ENCODE measurements at places on chromosomes 1 and 21. TPM values are rescaled to one million over a fixed set of nuclear protein-coding genes. Genes with fewer than 3 reads are reported as not detected.

The OR2L5 gene
- not detected for total RNA-seq

The OR2AK2 gene
- not detected for total RNA-seq

The LCE3E gene
- not detected for total RNA-seq

The MATN1 gene
- not detected for total RNA-seq

The LEFTY2 gene
- not detected for total RNA-seq

The RAB25 gene
- not detected for total RNA-seq

The LAMB3 gene
- total RNA-seq: 6.1 TPM

The AMY1C gene
- total RNA-seq: not detected

The GNAT2 gene
- not detected for total RNA-seq

The C8A gene
- total RNA-seq: not detected

All from subcutaneous preadipocyte (primary cell).